Stimulated activated CD4-positive, alpha-beta T cell treated with anti-CD3 and anti-CD28 coated beads, Interleukin-1b, Interleukin-23, amount 100 ng/mL, for 4 hours (primary cell): ENCODE measurements at places on chromosomes 12 and 14.

- DNase-seq, result no peak
Observed at GRCh38 chr14:57769863-57770523, 95.9 kb downstream of the SLC35F4 start.

DNA sequence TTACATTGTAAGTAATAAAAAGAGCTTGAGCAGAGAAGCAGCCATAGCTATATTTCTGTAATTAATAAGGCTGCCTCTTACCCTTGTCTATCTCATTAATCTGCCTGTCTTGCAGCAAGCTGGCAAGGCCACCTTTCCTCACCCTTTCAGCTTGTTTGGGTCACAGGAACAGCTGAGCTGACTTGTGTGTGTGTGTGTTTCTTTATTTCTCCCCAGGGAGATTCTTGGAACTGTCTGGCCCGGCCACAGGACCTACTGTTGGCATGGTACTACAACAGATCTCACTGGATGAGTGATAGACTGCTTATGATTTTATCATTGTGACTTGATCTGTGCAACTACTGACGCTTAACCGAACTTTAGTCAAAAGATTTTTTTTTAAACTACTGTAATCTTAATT is 213.7 kb downstream of the SLC2A13 start:
- DNase-seq, result no peak

DNA sequence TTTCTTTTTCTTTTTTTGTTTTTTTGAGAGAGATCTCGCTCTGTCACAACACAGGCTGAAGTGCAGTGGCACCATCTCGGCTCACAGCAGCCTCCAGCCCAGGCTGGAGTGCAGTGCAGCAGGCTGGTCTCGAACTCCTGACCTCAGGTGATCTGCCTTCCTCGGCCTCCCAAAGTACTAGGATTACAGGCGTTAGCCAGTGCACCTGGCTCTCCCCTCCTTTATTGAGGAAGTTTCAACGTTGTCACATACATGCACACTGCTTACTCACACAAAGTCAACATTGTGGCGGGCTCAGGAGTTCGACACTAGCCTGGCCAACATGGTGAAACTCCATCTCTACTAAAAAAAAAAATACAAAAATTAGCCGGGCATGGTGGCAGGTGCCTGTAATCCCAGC is 32.0 kb downstream of the EAPP start:
- DNase-seq, result no peak

DNA sequence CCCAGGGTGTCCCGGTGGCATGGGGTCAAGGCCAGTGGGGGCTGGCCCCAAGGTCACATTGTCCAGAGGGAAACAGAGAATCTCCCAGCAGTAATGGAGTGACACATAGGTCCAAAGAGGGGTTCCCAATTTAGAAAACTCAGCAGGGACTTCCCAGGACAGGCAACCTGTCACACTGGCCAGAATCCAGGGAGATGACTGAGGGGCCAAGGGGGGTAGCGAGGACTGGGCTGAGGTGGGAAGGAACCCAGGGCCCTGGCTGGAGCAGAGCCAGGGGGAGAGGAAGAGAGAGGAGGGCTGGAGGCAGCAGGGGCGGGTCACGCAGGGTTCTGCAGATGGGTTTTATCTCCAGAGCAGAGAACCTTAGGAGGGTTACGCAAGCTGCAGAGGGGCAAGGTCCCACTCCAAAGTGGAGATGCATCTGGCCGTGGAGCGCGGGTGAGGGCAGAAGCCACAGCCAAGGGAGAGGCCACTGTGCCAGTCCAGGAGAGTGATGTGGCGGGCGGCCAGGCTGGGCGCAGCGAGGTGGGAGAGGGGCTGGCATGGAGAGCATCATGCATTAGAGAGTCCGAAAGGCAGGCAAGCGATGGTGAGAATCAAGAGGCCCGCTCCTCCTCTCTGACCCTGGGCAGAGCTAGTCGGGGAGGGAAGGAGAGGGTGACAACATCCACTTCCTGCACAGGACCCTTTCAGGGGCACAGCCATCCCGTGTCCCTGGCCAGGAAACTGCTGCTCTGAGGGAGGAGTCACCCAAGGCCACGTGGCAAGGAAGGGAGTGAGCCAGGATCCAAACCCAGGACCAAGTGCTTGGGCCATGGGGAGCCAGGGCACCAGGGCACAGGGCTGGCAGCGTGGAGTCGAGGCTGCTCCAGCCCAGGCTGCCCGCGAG is 29.0 kb downstream of the NCOR2 start:
- no peak for DNase-seq

GRCh38 chr12:54504550-54504949 is 7.0 kb downstream of the NCKAP1L start:
- no peak for DNase-seq

GRCh38 chr12:3200814-3201233 is 123.6 kb downstream of the TSPAN9 start:
- DNase-seq, result no peak

- DNase-seq, result no peak
Observed at GRCh38 chr12:108806921-108807320, 50.5 kb downstream of the SSH1 start.

GRCh38 chr12:77821699-77822203 is 8.9 kb upstream of the NAV3 start:
- no peak for DNase-seq

DNA sequence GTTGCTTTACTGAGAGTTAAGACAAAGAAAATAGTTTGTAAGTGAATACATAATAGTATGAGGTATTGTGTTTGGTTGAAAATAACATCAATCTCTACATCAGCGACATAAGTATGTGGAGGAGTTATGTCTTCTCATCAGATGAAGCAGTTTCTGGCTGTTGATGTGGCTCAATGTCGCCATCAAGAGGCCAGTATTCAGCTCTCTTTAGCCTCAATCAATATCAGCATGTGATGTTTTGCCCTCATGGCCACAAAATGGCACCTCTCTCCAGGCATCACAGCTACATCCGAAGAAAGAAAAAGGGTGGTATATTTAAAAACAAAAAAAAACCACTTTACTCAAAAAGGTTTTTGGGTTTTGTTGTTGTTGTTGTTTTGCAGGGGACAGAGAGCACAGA is 302.3 kb upstream of the TMEM132C start:
- no peak for DNase-seq

DNA sequence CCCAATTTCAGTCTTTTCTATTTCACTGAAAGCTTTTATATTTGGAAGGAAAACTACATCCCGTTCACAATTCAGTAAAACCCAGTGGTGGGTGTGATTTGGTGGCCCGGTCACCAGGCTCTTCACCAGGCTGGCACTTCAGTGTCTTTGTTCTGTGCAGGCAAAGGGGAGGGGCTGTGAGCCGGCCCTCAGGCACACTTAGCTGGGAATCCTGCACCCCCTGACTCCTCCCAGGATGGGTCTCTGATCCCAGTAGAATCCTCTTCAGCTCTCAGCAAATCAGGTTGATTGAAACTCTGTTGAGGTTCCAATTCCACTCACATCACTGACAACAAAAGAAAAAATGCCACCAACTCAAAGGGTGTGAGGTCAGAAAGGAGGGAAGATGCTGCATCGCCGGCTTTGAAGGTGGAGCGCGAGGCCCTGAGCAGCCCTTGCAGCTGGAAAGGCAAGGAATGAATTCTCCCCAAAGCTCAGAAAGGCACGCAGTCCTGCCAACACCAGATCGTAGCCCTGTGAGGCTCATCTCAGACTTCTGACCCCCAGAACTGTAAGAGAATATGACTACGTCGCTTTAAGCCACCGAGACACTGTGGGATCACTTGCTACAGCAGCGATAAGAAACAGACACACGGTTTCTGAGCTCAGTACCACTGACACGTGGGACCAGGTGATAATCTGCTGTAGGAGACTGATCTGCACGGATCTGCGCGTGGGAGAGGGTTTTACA is 166.6 kb downstream of the PIWIL1 start:
- DNase-seq, result no peak

DNA sequence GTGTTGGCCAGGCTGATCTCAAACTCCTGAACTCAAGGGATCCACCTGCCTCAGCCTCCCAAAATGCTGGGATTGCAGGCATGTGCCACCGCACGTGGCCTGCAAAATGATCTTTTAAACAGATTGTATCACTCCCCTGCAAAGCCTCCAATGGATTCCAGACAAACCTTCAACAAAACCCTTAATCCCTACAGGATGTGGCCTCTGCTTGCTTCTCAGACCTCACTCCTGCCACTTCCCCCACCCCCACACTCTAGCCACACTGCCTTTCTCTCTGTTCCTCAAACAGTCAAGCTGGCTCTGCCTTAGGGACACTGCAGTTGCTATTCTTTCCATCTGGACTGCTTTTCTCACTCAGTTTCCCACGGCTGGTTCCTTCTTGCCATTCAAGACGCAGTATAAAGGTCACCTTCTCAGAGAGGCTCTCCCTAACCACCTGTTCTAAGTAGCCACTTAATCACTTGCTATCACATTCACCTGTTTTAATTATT is 47.3 kb upstream of the TMED10 start:
- no peak for DNase-seq

GRCh38 chr12:128131955-128132354 is 135.0 kb upstream of the TMEM132C start:
- DNase-seq, result no peak

GRCh38 chr12:80400571-80400991 is 43.5 kb upstream of the PTPRQ start:
- no peak for DNase-seq

- DNase-seq, result no peak
Observed at GRCh38 chr14:33560718-33561431, 390.0 kb downstream of the EGLN3 start.

DNA sequence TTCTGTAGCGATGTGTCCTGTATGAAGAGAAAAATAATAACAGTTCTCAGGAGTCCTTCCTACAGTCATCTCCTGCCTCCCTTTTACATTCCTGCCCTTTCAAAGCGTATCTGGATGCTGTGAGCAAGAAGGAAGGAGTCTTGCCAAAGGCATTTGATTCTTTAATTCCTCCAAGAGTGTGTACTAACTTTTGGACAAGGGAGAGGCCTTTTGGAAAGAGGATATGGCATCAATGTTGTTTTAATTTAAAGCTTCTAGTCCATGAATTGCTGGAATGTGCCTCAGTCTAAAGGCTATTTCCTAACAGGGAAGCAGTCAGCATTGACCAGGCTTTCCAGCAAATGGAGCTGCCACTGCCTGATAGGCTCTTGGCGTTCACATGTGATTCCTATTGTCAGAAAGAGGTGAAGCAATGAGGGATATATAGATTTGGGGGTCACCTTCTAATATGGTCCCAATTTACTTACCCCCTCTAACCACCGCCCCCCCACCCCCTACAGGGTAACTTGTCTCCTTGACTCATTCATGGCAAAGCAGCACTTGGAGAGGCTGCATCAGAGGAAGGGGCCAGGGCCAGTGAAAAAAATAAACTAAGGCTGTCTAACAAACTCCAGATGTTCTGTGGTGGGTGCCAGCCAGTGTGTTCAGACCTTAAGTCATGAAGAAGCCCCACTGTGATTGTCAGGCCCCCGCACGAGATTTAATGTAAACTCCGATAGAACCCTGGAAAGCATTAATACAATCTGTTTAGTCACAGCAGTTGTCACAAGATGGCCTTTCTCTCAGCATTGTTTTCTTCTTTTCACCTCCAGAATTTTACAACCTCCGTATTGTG is 220.3 kb downstream of the FBXL14 start:
- DNase-seq, result no peak

DNA sequence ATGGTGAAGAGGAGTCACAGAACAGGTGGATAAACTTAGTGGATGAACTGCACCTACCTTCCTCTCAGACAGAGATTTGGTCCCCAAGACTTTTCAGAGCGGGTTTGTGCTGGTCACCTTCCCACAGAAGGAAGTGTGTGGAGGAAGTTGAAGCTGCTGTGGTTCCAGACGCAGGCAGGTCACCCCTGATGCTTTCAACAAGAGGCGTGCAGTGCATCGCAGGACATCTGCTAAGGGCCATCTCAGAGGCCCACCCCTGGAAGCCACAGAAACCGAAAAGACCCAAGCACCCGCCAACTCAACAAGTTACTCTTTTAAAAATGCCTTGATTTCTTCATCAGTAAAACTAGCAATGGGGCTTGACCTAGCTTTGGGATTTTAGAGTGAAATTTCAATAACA is 1.0 kb upstream of the GPX2 start:
- DNase-seq, result no peak

DNA sequence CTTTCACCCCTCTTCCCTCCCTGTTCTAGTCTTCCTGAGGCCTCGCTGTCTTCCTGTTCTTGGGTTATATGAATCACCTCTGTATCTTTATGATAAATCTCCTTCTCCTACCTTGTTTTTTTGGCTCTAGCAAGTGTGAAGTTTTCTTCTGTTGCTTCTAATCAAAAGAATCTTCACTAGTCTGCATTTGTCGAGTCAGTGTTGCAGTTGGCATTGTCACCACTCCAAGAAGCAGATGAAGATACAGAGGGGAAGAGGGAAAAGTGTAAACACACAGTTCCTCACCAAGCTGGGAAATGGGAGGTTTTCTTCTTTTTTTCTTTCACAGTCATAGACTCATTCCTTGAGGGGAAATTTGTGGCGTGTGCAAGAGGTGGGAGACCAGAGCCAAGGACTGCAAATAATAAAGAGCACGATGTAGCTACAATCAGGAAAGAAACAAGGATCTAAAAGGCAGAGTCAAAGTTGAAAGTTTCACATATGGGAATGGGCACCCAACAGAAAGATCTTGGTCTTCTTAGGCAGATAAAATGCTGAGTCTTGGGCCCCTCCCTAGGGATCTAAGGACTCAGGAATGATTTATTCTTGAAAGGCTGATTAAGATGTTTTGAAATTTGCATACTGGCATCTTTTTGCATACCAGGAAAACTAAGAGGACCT is 22.2 kb upstream of the PRICKLE1 start:
- no peak for DNase-seq

- no peak for DNase-seq
Observed at GRCh38 chr14:24712909-24713308, 78.9 kb upstream of the GZMB start.

- no peak for DNase-seq
Observed at GRCh38 chr14:37318938-37319337, 121.2 kb downstream of the MIPOL1 start.

- DNase-seq, result no peak
Observed at GRCh38 chr12:132014915-132015280, 65.2 kb downstream of the EP400 start.

DNA sequence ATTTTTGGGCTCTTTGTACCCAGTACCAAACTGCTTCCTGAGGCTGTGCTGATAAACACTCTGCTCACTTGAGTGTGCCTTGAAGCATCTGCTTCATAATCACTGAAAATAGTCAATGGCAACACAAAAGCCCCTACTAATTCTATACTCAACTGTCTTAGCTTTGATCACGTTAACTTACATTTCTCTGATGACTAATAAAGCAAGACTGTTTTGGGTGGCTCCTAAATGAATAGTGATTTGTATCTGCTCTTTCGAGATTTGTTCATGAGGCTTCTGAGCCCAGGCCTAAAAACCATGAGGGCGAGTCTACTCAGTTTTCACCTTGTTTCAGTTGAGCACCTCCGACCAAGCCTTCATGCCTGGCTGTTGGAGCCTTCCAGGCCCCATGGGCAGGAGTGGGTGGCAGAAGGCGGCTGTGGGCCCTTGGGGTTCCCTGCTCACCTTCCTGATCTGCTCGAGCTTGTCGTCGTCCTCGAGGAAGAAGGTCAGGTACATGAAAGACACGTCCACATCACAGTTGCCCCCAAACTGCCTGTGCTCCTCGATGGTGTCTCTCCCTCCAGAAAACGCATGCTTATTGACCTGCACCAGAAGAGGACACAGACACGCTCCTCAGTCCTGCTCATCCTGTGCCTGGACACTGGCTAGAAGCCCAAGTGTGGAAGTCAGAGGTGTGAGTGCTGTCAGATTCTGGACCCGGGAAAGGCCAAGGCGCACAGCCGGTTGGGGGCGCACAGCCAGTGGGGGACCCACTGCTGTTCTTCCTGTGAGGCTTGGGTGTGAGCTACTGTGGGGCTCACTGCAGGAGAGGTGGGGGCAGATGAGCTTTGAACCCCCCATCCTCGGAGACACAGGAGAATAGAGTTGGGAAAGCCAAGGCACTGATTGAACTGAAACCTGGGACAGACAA is 13.7 kb downstream of the SLC25A47 start:
- DNase-seq, result no peak

- DNase-seq, result no peak
Observed at GRCh38 chr12:105262461-105263184, 26.6 kb upstream of the APPL2 start.
